Activated CD8-positive, alpha-beta memory T cell treated with anti-CD3 and anti-CD28 coated beads for 48 hours (primary cell): ENCODE measurements at places on chromosomes 4 and X.

DNA sequence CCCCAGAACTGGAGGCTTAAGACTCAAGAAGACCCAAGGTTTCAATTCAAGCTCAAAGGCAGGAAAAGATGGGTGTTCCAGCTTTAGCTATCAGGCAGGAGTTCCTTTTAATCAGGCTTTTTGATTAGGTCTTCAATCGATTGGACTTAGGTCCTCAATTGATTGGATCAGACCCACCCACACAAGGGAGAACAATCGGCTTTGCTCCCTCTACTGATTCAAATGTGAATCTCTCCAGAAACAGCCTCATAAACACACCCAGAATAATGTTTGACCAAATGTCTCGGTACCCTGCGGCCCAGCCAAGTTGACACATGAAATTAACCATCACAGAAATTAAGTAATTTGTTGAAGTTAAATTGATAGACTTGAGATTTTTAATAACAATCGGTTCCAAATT, 917.1 kb upstream of the FTHL17 start:
- DNase-seq, result no peak

DNA sequence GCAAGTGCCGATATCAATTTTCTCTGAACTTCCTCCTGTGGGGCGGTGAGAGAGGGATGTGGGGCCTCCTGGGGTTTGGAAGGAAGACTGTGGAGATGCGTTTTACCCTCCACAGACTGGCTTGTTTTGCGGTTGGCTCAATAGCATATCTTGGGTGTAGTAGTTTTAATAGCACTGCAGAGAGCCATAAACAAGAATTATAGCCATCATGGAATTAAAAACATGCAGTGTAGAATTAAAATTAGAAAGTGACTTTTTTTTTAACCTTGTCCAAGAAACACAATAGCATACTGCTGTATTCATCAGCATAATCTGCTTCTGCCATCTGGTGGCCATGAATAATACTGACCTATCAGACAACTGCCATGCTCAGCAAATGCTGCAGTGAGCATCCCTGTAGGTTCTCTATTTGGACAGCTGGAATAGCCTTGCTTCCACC, 47.3 kb upstream of the SCML1 start:
- no peak for DNase-seq

- DNase-seq, result no peak
Observed at GRCh38 chrX:118847676-118848075, 24.1 kb downstream of the ZCCHC12 start.

DNA sequence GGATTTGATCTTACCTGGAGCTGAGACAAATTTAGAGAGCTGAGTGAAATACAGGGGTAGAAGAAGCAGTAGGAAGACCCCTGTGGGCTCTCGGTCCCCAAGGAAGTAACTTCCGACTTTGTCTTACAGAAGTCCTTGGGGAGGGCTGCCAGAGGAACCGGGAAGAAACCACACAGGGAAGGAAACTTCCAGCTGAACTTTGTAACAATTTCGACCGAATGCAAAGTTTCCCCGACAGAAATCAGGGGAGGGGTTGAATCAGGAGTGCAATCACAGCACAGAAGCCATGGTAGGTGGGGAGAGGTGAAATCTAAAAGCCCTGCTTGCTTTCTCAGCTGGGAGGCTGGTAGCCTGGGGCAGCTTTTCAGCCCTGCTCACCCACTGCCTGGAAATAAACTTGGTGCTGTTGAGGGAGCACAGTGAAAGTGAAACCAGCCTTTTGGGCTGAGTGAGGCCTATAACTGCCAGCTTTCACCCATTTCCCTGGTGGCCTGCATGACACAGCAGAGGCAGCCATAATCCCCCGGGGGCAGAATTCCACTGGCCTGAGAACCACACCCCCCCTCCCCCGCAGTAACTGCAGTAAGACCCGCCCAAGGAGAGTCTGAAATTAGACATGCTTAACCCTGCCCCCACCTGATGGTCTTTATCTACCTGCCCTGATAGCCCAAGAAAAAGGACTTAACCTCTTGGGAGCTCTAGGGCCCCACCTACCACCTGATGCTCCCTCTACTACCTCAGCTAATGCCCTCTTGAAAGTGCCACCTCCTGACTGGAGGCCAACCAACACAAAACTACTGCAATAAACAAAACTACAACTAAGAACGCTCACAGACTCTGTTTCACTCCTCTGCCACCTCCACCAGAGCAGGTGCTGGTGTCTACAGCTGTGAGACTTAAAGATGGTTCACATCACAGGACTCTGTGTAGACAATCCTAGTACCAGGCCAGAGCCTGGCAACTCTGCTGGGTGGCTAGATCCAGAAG, 248.2 kb downstream of the PARM1 start:
- DNase-seq, result no peak

- DNase-seq, result no peak
Observed at GRCh38 chr4:147736458-147736857, 4.6 kb downstream of the ARHGAP10 start.

GRCh38 chr4:187478292-187479140, 517.1 kb upstream of the ZFP42 start:
- DNase-seq, result no peak

DNA sequence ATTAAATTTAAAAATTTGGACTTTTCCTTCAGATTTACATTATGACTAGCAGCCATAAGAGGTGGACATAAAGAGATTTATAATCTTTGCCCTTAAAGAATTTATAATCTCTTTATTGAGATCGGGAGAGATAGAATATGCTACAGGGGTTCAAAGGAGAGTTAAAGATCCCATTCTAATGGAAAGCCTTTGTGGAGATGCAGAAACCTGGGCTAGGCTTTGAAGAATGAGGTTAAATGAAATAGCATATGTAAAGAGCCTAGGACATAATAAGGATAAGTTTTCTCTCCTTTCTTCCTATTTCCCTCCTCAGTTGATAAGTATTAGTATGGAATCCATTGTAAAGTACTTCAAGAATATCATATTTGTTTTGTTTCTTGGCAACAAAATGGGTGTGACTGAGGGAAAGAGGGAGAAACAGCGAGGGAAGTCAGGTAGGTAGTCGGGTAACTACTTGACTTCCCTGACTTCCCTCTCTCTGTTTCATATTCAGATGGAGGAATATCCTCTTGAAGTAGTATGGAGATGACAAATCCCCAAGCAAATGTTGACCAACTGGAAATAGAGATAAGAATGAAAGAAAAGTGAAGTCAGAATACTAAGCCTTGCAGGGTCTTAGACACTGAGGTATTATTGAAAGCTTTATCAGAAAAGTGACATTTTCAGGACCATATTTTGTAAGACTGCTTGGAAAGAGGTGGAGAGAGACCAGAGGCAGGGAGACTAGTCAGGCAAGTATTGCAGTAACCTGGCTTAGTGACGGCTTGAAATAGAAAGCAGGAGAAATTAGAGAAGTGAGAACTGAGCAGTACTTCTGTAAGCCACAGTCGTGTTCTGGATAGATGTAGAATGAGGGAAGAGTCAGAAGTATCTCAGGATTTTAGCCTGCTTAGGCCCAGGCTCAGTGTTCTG, 82.9 kb downstream of the PDLIM5 start:
- no peak for DNase-seq

GRCh38 chr4:38871593-38871992, 4.0 kb downstream of the FAM114A1 start:
- no peak for DNase-seq

- DNase-seq, result no peak
Observed at GRCh38 chr4:99762728-99763127, 53.9 kb upstream of the DAPP1 start.

DNA sequence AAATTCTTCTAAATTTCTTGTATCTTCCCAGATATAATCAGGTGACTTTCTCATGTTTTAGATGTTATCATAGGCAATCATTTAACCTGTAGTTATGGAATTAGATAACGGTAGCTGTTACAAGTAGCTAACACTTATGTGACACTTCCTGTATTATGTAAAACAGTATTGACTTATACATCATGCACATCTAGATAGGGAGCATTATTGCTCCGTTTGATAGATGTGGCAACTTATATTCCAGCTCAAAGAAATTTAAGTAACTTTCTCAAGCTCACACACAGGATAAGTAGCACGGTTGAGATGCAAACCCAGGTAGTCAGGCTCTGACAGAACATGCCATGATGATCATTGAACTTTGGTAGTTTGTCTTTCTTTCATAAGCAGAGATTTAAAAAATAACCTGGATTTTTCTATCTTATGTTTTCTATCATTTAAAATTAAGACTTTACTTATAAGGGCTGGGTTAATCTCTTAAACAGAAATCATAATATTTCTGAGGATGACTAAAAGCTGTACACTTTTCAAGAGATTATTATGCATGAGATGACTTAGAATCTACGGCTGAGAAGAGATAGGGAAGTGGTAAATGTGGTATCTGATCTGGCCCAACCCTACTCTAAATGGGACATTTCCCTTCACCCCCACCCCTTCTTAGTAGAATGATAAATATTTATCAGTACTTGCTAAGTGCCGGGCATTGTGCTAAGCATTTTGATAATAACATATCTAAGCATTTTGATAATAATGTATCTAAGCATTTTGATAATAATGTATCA, 69.1 kb upstream of the HPGD start:
- DNase-seq, result no peak

- DNase-seq, result no peak
Observed at GRCh38 chrX:50536955-50537354, 66.3 kb upstream of the DGKK start.

DNA sequence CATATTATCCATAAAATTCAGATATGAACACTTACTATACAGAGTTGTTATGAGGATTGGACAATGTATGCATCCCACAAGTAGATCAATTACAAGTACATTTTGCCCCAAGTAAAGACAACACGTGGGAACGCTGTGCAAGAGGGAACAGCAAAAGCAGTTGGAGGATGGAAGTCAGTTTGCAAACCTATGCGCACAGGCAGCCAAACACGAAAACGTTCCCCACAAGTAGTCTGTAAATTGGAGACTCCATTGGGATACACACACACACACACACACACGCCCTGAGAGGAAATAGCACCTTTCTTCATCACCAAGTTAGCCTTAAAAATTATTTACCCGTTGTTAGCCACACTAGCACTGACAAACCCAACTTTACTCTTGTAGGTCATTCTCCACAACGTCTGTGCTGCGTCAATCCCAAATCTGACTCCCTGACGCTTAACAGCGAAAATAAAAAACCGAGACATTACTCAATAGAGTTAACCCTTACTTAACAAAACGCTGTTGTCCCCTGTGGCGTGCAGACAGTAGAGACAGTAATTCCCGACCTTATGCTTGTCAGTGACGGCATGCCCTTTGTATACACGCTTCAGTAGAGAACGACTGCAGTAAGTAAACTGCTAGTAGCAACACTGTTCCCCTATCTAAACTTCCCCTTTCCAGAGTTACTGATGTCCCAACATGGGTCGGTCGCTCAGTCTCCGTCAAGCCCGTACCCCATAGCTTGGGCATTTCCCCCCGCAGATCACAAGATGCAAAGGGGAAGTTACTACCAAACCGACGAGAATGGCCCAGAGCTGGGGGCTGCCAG, 730 bp downstream of the MANBA start:
- no peak for DNase-seq

GRCh38 chr4:180449395-180449956, 1793.7 kb upstream of the TENM3 start:
- no peak for DNase-seq

DNA sequence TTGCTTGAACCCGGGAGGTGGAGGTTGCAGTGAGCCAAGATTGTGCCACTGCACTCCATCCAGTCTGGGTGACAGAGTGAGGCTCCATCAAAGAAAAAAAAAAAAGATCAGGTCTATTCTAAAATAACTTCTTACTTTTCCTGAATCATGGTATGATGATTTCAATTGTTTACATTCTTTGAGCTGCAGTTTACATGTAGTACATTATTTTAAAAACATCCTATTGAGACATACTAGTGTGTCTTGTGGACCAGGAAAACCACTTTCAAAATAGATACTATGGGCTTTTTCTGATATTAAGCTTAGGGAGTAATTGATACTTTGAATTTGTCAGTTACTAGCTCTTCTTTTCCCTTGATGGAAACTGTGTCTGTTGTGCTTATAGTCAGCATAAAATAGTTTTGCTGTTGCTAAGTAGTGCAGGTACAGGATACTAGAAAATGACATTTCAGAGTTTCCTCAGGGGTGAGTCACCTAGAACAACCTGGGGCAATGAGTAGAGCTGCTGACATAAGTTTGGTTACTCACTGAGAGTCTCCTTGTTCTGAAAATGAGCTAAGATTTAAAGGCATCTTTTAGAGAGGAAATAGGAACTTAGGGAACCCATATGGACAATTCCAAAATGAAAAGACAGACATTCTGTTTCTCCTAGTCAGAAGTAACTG, 53.2 kb upstream of the C4orf54 start:
- no peak for DNase-seq

DNA sequence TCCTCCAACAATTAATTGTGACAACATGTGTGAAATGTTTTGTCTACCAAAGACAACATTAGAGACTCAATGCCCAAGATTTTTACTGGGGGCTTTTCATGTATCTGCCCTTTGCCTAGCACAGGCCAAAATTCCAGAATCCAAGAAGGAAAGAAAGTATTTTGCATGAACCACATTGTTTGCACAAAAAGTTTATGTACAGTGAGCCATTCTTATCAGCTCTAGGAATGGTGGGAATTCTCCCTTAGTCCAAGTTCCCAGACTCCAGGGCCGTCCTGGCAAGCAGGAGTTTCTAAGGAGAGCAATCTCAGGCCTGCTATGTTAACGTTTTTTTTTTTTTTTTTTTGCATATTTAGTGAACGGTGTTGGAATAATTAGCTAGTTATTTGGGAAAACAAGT, 21.6 kb downstream of the GPRASP1 start:
- DNase-seq, result no peak

- DNase-seq, result no peak
Observed at GRCh38 chrX:129597905-129598304, 56.9 kb downstream of the APLN start.

GRCh38 chrX:41491267-41492004, 44.3 kb downstream of the NYX start:
- DNase-seq, result no peak

- DNase-seq, result no peak
Observed at GRCh38 chrX:114650351-114650750, 66.5 kb downstream of the HTR2C start.

- DNase-seq, result no peak
Observed at GRCh38 chr4:121873604-121874003, 3.3 kb upstream of the BBS7 start.

- DNase-seq, result no peak
Observed at GRCh38 chr4:95505151-95505550, 43.6 kb downstream of the UNC5C start.

GRCh38 chr4:24569662-24570061, 14.7 kb downstream of the DHX15 start:
- DNase-seq, result no peak

GRCh38 chr4:138871555-138871875, 144.1 kb upstream of the NOCT start:
- DNase-seq, result no peak

GRCh38 chrX:71556036-71556435, 22.2 kb upstream of the GCNA start:
- no peak for DNase-seq
